ENCODE measurements at places on chromosomes 3 and 15.
A peak's percentile ranks its signal among the peaks of the same experiment; 100 is the strongest.

DNA sequence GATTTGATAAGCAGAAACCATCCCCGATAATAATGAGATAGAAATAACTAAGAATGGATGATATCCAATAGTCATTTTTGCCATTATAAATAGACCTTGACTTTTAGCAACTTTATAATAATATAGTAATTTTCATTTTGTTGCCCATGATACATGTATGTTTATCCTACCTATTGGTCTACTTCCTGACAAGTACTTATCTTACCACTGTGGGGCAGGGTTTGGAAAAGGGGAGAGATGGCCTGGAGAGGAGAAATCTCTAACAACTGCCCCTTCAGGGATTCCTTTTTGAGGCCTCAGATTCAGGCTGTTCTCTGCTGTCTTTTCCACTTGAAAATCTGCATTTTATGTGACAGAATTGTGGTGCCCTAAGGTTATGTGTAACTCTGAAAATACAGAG, 42.2 kb downstream of the FAM98B start:
- no peak for DNase-seq
- H3K27ac ChIP-seq = no peak overlapping the region
- no peaks in the 10 kb centered on the region for H3K27me3 ChIP-seq
- no peaks in the 10 kb centered on the region for H3K4me1 ChIP-seq

DNA sequence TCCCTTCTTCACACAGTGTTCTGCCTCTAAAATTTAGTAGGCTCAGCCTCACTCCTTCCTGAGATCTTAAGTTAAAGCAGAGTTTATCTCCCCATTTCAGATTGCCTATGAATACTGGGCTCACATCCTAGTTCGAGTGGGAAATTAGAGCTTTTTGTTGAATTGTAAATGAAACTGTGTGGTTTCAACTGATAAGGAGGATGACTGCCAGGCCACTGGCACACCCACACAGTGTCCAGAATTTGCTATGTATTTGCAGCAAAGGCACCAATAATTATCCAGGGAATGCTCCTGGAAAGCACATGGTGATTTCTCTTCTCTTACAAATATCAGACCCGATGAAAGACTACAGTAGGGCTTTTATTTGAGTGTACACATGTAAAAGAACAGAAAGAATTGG, 308.1 kb upstream of the COL8A1 start:
- H3K36me3 ChIP-seq = no peaks in the 10 kb centered on the region
- no peak overlapping the region for H3K4me3 ChIP-seq
- H3K27ac ChIP-seq = no peak overlapping the region
- H3K4me1 ChIP-seq = no peaks in the 10 kb centered on the region
- no peaks in the 10 kb centered on the region for H3K27me3 ChIP-seq

GRCh38 chr15:81526029-81526428, 152.0 kb upstream of the TMC3 start:
- no peak overlapping the region for H3K4me3 ChIP-seq
- no peak for DNase-seq
- H3K27me3 ChIP-seq = no peaks in the 10 kb centered on the region
- no peak overlapping the region for H3K27ac ChIP-seq
- H3K36me3 ChIP-seq = no peaks in the 10 kb centered on the region
- H3K4me1 ChIP-seq = no peaks in the 10 kb centered on the region

DNA sequence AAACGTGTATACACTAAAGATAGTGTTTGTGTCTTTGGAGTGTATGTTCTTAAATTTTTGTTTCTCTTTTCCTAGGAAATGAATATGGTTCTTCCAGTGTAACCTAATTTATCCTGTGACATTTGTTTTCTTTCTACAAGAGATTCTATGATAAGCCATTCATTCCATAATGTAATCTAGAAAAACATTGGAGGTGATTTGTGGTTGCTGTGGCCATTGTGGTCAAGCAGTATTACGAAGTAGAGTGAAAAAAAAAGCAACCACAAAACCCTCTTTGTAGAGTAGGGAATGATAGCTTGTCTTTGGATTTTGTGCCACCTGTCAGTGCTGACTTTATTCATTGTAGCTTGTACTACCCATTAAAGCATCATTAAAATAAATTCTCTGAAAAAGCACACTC, 1209.6 kb downstream of the ZPLD1 start:
- DNase-seq = peak; percentile 8
- no peak overlapping the region for H3K27ac ChIP-seq
- H3K4me3 ChIP-seq = no peak overlapping the region
- no peaks in the 10 kb centered on the region for H3K36me3 ChIP-seq
- no peaks in the 10 kb centered on the region for H3K4me1 ChIP-seq
- no peaks in the 10 kb centered on the region for H3K27me3 ChIP-seq

GRCh38 chr3:12869035-12869621, 27.8 kb upstream of the RPL32 start:
- DNase-seq = peak; percentile 31
- H3K36me3 ChIP-seq = no peaks in the 10 kb centered on the region
- H3K27me3 ChIP-seq = peaks cover 89% of the 10 kb centered on the region
- H3K4me1 ChIP-seq = peaks cover 12% of the 10 kb centered on the region

- H3K27me3 ChIP-seq = no peaks in the 10 kb centered on the region
- no peak overlapping the region for H3K4me3 ChIP-seq
- no peak for DNase-seq
- no peaks in the 10 kb centered on the region for H3K4me1 ChIP-seq
- H3K36me3 ChIP-seq = no peaks in the 10 kb centered on the region
These were observed 259.2 kb downstream of the LSAMP start for GRCh38 chr3:116186049-116186448.

DNA sequence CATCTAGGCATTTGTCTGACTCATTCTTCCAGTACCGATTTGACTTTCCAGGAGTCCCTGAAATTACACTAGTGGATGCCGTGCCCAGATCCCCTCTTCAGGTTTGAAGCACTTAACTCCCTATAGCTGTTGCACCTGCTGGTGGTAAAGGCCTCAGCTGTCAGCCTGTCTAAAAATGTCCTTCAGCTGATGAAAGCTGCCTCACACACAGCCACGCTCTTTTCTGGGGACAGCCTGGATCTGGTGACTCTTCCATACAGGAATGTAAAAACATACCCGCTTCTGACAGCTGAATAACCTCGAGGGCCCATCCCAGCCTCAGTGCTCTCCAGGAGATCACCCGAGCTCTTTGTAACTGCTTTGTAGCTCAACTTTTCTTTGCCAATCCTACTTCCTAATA, 534.1 kb upstream of the GRM7 start:
- DNase-seq = no peak
- no peaks in the 10 kb centered on the region for H3K27me3 ChIP-seq
- H3K36me3 ChIP-seq = no peaks in the 10 kb centered on the region
- H3K4me3 ChIP-seq = no peak overlapping the region
- no peak overlapping the region for H3K27ac ChIP-seq

DNA sequence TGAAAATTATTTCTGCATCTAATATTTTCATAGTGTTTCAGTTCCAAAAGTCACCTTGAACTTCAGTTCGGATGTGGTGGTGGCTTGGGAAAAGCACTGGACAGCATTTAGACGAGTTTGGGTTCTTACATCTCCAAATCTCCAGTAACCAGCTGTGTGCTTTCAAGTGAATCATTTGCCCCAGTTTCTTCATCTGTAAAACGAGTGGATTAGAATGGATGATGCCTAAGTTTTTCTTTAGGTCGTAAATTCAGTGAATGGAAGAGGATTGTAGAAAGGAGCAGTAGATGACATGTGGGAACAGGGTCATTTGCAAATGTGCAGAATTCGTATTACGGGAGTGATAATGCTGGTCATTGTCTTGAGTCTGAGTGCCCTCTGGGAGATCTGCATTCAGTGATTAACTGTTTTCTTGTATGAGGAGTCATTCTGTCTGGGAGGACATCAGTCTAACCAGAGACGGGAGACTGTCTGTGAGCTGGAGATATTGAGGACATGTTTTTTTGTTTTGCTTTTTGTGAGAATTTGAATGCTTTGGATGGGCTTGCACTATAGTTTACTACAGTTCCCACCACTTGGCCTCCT, 641.6 kb upstream of the TBL1XR1 start:
- no peaks in the 10 kb centered on the region for H3K27me3 ChIP-seq
- H3K36me3 ChIP-seq = no peaks in the 10 kb centered on the region
- no peak overlapping the region for H3K27ac ChIP-seq

DNA sequence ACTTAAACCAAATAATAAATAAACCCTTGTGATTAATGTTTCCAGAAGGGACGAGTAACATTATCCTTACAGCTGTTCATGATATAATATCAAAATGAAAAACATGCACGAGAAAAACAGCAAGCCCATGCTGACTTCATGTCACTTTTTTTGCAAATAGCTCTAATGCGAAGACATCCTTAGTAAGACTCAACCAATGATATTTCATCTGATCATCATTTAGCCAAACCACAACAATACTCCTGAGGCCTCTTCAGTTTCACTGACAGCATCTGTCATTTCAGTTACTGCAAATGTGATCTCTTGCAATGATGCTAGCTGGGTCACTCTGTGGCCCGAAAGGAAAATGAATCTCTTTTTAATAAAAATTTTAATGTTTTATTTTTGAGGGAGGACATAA, 74.0 kb downstream of the POLR2M start:
- H3K27ac ChIP-seq = no peak overlapping the region
- peak; percentile 84 for DNase-seq
- H3K4me1 ChIP-seq = peaks cover 37% of the 10 kb centered on the region
- no peak overlapping the region for H3K4me3 ChIP-seq
- H3K36me3 ChIP-seq = no peaks in the 10 kb centered on the region
- no peaks in the 10 kb centered on the region for H3K27me3 ChIP-seq

GRCh38 chr3:10367506-10367905, 46.6 kb upstream of the SEC13 start:
- no peaks in the 10 kb centered on the region for H3K4me1 ChIP-seq
- no peak for DNase-seq
- no peaks in the 10 kb centered on the region for H3K27me3 ChIP-seq
- H3K36me3 ChIP-seq = no peaks in the 10 kb centered on the region
- H3K27ac ChIP-seq = no peak overlapping the region

GRCh38 chr3:143306407-143306806, 186.8 kb downstream of the CHST2 start:
- H3K36me3 ChIP-seq = no peaks in the 10 kb centered on the region
- no peak for DNase-seq
- no peak overlapping the region for H3K27ac ChIP-seq
- H3K4me1 ChIP-seq = no peaks in the 10 kb centered on the region
- no peaks in the 10 kb centered on the region for H3K27me3 ChIP-seq

GRCh38 chr3:155960060-155960459, 89.6 kb downstream of the GMPS start:
- no peaks in the 10 kb centered on the region for H3K27me3 ChIP-seq
- no peak overlapping the region for H3K4me3 ChIP-seq

GRCh38 chr3:115624029-115624741, 875 bp downstream of the GAP43 start:
- H3K4me3 ChIP-seq = no peak overlapping the region
- H3K4me1 ChIP-seq = peaks cover 20% of the 10 kb centered on the region
- no peaks in the 10 kb centered on the region for H3K27me3 ChIP-seq
- DNase-seq = no peak

- no peaks in the 10 kb centered on the region for H3K36me3 ChIP-seq
- H3K4me1 ChIP-seq = no peaks in the 10 kb centered on the region
- no peak overlapping the region for H3K27ac ChIP-seq
- H3K27me3 ChIP-seq = no peaks in the 10 kb centered on the region
- no peak for DNase-seq
These were observed 304.4 kb downstream of the BCHE start for GRCh38 chr3:165532851-165533250.

GRCh38 chr3:166270429-166270828, 433.2 kb upstream of the BCHE start:
- DNase-seq = peak; percentile 12
- no peak overlapping the region for H3K27ac ChIP-seq
- no peaks in the 10 kb centered on the region for H3K36me3 ChIP-seq
- no peaks in the 10 kb centered on the region for H3K4me1 ChIP-seq
- H3K27me3 ChIP-seq = no peaks in the 10 kb centered on the region

- H3K27me3 ChIP-seq = no peaks in the 10 kb centered on the region
- no peaks in the 10 kb centered on the region for H3K4me1 ChIP-seq
- no peak overlapping the region for H3K4me3 ChIP-seq
- DNase-seq = no peak
These were observed 98.4 kb downstream of the FLNB start for GRCh38 chr3:58106640-58107039.

DNA sequence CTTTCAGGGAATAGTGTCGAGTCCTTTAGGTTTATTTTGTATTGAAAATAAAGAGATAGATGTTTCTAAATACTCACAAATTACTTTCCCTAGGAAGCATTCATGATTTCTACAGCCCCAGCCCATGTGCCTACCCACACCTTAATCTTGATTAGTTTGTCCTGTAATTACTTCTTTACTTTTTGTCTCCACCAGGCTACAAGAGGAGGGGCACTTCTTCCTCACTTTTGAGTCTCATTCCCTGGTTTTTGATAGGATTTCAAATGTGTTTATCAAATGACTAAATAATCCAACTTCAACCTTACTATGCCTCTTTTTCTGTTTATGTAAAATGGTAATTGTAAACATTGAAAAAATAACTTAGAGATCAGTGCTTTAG, 1.8 kb downstream of the PXK start:
- H3K36me3 ChIP-seq = no peaks in the 10 kb centered on the region
- DNase-seq = no peak
- H3K4me3 ChIP-seq = no peak overlapping the region
- H3K27me3 ChIP-seq = no peaks in the 10 kb centered on the region

GRCh38 chr3:99704417-99704816, 66.0 kb downstream of the COL8A1 start:
- H3K27ac ChIP-seq = no peak overlapping the region
- no peaks in the 10 kb centered on the region for H3K36me3 ChIP-seq
- H3K4me3 ChIP-seq = no peak overlapping the region
- DNase-seq = no peak
- no peaks in the 10 kb centered on the region for H3K4me1 ChIP-seq

- no peak for DNase-seq
- no peaks in the 10 kb centered on the region for H3K36me3 ChIP-seq
- no peaks in the 10 kb centered on the region for H3K27me3 ChIP-seq
- no peak overlapping the region for H3K4me3 ChIP-seq
- H3K27ac ChIP-seq = no peak overlapping the region
- H3K4me1 ChIP-seq = no peaks in the 10 kb centered on the region
These were observed 143.8 kb upstream of the ABHD17C start for GRCh38 chr15:80551348-80551747.

- no peak overlapping the region for H3K27ac ChIP-seq
- H3K36me3 ChIP-seq = no peaks in the 10 kb centered on the region
- no peaks in the 10 kb centered on the region for H3K27me3 ChIP-seq
- no peak overlapping the region for H3K4me3 ChIP-seq
These were observed 41.9 kb downstream of the KY start for GRCh38 chr3:134608771-134609435.

- H3K36me3 ChIP-seq = no peaks in the 10 kb centered on the region
- DNase-seq = no peak
- H3K27ac ChIP-seq = no peak overlapping the region
These were observed 46.8 kb downstream of the EOMES start for GRCh38 chr3:27675287-27675686.

DNA sequence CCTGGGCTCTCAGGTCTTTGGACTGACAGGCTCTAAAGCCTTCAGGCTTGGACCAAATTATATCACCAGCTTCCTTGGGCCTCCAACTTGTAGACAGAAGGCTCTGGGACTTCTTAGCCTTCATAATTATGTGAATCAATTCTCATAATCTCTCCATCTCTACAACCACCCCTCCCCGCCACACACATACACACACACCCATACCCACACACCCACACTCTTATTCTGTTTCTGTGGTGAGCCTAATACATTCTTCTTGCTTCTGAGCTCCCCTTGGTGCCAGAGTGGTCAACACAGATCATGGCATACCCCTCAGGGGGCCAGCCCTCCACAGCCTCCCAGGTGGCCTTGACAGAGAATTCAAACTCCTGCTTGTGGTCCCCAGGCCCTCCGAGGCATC, 5.6 kb upstream of the NUP210 start:
- no peak for DNase-seq
- H3K27ac ChIP-seq = no peak overlapping the region
- no peaks in the 10 kb centered on the region for H3K27me3 ChIP-seq
- peaks cover 36% of the 10 kb centered on the region for H3K4me1 ChIP-seq
- H3K4me3 ChIP-seq = no peak overlapping the region

GRCh38 chr3:160956785-160957184, 148.4 kb downstream of the B3GALNT1 start:
- H3K27me3 ChIP-seq = no peaks in the 10 kb centered on the region
- no peaks in the 10 kb centered on the region for H3K4me1 ChIP-seq
- H3K36me3 ChIP-seq = no peaks in the 10 kb centered on the region
- peak; percentile 39 for DNase-seq
- H3K4me3 ChIP-seq = no peak overlapping the region

All from MM.1S (cell line).